ENCODE measurements at places on chromosomes 2 and 18.
A peak's percentile ranks its signal among the peaks of the same experiment; 100 is the strongest.

DNA sequence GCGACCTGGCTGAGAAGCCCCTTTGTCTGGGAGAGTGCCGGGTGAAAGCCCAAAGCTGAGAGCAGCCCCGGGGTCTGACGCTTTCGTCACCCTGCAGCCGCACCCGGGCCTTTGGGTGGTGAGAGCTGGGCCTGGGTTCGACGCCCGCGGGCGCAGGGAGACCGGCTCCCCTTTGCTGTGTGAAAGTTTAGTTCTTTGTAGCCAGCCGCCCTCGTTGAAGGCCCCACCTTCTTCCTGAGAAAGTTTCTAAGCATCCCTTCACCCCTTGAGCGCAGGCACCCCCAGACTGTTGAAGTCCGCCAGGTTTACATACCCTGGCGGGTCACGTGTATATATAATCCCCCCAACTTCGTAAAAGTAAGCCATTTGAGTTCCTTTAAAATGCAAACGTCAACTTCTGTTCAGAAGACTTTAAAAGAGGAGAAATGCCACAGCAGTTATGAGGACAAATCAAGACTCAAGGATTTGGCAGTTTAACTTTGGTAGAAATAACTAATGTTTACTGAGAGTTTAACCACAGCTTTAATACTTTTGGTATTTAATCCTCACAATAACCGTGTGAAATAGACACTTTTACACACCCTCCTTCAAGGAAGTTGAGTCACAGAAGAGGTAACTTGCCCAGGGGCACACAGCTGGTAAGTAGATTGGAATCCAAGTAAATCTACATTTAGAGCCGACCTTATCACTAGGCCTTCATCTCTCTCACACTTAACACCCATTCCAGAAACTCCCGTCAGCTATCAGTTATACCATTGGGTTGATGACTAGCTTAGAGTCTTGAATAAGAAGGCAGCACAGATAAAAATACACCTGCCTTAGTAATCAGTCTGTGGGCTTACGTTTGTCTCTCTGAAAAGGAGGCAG is 1.1 kb upstream of the MBOAT2 start:
- H3K27me3 ChIP-seq = no peaks in the 10 kb centered on the region
- DNase-seq = peak; percentile 5

DNA sequence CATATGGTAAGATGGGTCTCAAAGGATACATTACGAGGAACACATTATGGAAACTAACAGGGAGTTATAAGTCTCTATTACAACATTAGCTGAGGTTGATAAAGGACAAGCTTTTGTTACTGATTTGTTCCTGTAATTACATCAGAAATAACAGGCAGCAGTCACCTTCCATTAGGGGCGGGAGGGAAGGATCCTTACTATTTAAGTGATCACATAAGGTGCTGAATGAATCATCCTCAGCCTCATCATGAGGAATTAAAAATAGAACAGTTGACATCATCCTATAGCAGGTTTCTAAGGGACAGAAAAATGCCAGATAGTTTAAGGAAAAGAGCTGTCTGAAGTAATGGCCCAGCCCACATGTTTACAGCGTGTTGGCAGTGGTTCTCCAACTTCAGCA is 86.9 kb upstream of the MGAT5 start:
- DNase-seq = no peak
- H3K27ac ChIP-seq = no peak overlapping the region
- H3K27me3 ChIP-seq = no peaks in the 10 kb centered on the region
- no peaks in the 10 kb centered on the region for H3K36me3 ChIP-seq

DNA sequence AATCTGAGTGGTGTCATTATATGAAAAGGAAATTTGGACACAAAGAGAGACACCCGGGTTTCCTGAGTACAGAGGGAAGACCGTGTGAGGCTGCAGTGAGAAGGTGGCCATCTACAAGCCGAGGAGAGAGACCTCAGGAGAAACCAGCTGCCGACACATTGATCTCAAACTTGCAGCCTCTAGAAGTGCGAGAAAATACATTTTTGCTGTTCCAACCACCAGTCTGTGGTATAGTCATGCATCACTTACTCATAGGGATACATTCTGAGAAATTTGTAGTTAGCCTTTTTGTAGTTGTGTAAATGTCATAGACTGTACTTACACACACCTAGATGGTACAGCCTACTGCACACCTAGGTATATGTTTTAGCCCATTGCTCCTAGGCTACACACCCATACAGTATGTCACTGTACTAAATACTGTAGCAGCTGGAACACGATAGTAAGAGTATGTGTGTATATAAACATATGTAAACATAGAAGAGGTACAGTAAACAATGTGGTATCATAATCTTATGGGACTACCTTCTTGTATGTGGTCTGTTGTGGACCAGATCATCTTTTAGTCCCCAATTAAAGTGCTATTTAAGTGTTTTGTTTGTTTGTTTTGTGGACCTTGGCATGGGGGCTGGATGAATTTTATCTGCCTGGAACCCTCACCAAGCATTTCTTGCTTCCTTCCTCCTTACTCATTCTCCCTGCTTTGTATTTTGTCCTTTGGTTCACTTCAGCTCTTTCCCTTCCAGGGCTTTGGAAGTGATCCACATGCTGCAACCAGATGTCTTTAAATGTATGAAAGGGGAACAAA is 38.3 kb upstream of the SESTD1 start:
- DNase-seq = no peak
- no peaks in the 10 kb centered on the region for H3K27me3 ChIP-seq
- H3K4me3 ChIP-seq = no peak overlapping the region
- H3K27ac ChIP-seq = no peak overlapping the region
- no peaks in the 10 kb centered on the region for H3K36me3 ChIP-seq

- H3K36me3 ChIP-seq = peaks cover 91% of the 10 kb centered on the region
- no peak overlapping the region for H3K4me3 ChIP-seq
- no peak for DNase-seq
- no peaks in the 10 kb centered on the region for H3K27me3 ChIP-seq
- no peaks in the 10 kb centered on the region for H3K4me1 ChIP-seq
- H3K27ac ChIP-seq = no peak overlapping the region
Measured at GRCh38 chr2:229798446-229799155, 84.2 kb upstream of the DNER start.

GRCh38 chr2:38178556-38179419 is 102.8 kb upstream of the CYP1B1 start:
- no peak overlapping the region for H3K27ac ChIP-seq
- H3K36me3 ChIP-seq = no peaks in the 10 kb centered on the region
- H3K27me3 ChIP-seq = peaks cover 10% of the 10 kb centered on the region

DNA sequence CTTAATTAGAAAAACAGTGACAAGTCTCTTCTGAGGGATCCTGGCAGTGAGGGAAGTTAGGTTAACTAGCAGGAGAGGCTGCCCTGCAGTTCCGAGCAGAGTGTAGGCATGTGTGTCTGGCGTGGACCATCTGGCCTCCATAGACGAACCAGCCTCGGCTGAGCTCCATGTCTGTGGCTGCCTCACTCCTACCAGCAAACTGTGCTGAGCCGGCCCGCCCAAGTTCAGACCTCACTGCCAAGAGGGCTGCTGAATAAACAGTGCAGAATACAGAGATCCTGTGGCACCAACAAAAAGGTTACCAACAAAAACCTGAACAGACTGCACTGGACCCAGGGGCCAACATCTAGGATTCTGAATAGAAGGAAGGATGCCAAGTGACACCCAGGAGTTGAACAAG is 27.3 kb downstream of the INO80C start:
- DNase-seq = no peak
- H3K4me3 ChIP-seq = no peak overlapping the region

DNA sequence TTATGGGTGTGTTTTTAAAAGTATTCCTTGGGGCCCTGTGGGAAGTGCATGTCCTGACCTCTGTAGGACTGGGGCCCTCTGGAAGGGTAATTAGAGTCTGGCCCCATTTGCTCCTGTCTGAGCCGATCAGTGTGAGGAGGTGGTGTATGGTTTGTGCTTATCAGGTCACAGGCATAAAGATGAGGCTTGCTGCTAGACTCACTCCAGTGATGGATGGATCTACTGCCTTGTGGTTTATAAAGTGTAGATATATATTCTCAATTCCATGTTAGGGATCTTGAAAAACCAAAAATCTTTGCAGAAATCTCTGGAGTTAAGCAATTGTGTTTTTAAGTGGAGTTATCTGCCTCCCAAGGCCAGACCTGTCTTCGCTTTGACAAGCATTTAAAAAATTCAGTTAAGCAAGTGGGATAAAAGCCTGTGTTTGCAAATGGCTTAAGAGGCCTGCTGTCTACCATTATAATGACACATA is 182.4 kb downstream of the PTPRM start:
- no peaks in the 10 kb centered on the region for H3K27me3 ChIP-seq
- no peak overlapping the region for H3K27ac ChIP-seq
- DNase-seq = no peak
- no peak overlapping the region for H3K4me3 ChIP-seq

GRCh38 chr2:167729911-167730310 is 517.5 kb downstream of the STK39 start:
- H3K4me3 ChIP-seq = no peak overlapping the region
- no peaks in the 10 kb centered on the region for H3K27me3 ChIP-seq
- H3K27ac ChIP-seq = no peak overlapping the region
- no peaks in the 10 kb centered on the region for H3K4me1 ChIP-seq
- DNase-seq = no peak
- no peaks in the 10 kb centered on the region for H3K36me3 ChIP-seq

DNA sequence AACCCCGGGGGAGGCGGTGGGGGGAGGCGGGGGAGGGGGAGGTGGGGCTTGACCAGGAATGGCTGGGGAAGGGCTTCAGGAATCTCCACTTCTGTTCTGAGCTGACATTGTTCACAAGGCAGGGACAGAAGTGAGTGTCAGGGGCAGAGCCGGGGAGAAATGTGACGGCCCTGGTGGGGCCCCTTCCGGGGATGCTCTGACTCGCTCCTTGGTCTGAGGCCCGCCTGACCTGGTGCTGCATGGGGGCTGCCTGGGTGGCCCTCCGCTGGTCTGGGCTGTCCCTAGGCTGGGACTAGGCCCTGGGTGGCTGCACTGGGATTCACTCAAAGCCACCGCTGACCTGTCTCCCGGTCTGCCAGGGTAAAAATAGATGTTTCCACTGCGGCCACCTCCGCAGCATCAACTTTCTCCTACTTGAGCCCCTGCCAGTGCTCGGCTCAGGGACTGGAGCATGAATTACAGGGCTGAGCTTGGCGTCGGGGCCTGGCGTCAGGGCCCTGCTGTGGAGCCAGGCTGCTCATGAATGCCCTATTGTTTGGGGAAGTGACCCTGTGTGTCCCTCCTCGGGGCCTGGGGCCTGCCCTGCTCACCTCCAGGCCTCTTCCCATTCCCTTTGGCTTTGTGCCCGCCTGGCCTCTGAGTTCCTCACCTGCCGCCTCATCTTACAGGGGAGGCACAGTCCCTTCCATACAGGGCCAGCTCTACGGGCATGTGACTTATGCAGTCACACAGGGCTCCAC is 247.5 kb downstream of the DYSF start:
- no peaks in the 10 kb centered on the region for H3K27me3 ChIP-seq
- H3K4me1 ChIP-seq = no peaks in the 10 kb centered on the region
- no peaks in the 10 kb centered on the region for H3K36me3 ChIP-seq
- H3K4me3 ChIP-seq = no peak overlapping the region
- no peak overlapping the region for H3K27ac ChIP-seq
- DNase-seq = peak; percentile 17

GRCh38 chr2:25313711-25314513 is 27.8 kb downstream of the DNMT3A start:
- peaks cover 79% of the 10 kb centered on the region for H3K4me1 ChIP-seq
- H3K27me3 ChIP-seq = no peaks in the 10 kb centered on the region
- DNase-seq = no peak
- peaks cover 24% of the 10 kb centered on the region for H3K36me3 ChIP-seq

DNA sequence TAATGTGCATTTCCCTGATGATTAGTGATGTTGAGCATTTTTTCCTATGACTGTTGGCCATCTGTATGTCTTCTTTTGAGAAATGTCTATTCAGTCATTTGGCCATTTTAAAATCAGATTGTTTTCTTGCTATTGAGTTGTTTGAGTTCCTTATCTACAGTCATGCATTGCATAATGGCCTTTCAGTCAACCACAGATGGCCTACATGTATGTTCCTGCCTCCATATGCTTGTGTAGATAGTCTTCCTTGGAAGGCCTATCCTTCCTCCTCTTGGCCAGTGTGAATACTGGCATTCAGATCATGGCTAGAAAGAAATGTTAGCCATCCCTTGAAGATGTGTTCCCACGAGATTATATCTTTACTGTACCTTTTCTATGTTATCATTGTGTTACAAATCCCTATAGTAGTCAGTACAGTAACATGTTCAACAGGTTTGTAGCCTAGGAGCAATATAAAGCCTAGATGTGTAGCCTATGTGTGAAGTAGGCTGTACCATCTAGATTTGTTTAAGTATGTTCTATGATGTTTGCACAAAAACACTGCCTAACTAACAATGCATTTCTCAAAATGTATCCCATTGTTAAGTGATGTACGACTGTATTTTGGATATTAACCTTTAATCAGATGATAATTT is 65.6 kb upstream of the CD302 start:
- H3K27me3 ChIP-seq = no peaks in the 10 kb centered on the region
- H3K4me1 ChIP-seq = no peaks in the 10 kb centered on the region
- DNase-seq = no peak
- H3K36me3 ChIP-seq = peaks cover 57% of the 10 kb centered on the region
- H3K27ac ChIP-seq = no peak overlapping the region
- H3K4me3 ChIP-seq = no peak overlapping the region

DNA sequence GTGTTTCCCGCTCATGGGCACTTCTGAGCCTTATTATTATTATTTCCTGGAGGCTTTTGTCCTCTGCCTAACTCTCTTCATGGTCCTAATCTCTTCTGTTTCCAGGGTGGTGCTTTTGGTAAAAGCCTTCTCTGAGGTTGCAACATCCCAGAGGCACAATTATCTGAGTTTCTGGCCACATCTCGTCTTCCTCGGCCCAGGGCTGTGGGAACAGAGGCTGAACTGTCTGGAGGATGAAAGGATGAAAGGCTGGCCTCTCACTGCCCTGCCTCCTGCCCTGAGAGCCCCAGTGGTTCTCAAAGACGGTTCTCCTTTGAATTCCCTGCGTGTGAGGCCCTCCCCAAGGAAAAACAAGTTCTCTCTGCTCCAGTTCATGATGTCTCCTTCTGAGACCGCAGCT is 13.8 kb downstream of the GYPC start:
- H3K4me3 ChIP-seq = no peak overlapping the region
- H3K27ac ChIP-seq = no peak overlapping the region
- H3K36me3 ChIP-seq = peaks cover 50% of the 10 kb centered on the region
- H3K4me1 ChIP-seq = peaks cover 58% of the 10 kb centered on the region

- H3K27me3 ChIP-seq = no peaks in the 10 kb centered on the region
- H3K27ac ChIP-seq = no peak overlapping the region
- DNase-seq = no peak
- no peak overlapping the region for H3K4me3 ChIP-seq
- H3K4me1 ChIP-seq = no peaks in the 10 kb centered on the region
Measured at GRCh38 chr2:164671664-164672396, 50.5 kb upstream of the GRB14 start.

GRCh38 chr2:188326290-188326668 is 34.6 kb downstream of the GULP1 start:
- no peak overlapping the region for H3K4me3 ChIP-seq
- no peak overlapping the region for H3K27ac ChIP-seq
- H3K4me1 ChIP-seq = no peaks in the 10 kb centered on the region
- no peaks in the 10 kb centered on the region for H3K27me3 ChIP-seq

- H3K27me3 ChIP-seq = no peaks in the 10 kb centered on the region
- DNase-seq = no peak
- no peak overlapping the region for H3K4me3 ChIP-seq
- no peak overlapping the region for H3K27ac ChIP-seq
- H3K4me1 ChIP-seq = no peaks in the 10 kb centered on the region
Measured at GRCh38 chr2:57516698-57517340, 529.8 kb upstream of the VRK2 start.

All from CD4-positive, alpha-beta T cell (primary cell).